Fibroblast of skin of back (primary cell): ENCODE measurements at places on chromosomes 7 and 10.

- no peak for DNase-seq
Observed at GRCh38 chr7:72781161-72781560, 46.8 kb downstream of the TYW1B start.

- no peak for DNase-seq
Observed at GRCh38 chr10:30675791-30676718, 46.5 kb upstream of the LYZL2 start.

DNA sequence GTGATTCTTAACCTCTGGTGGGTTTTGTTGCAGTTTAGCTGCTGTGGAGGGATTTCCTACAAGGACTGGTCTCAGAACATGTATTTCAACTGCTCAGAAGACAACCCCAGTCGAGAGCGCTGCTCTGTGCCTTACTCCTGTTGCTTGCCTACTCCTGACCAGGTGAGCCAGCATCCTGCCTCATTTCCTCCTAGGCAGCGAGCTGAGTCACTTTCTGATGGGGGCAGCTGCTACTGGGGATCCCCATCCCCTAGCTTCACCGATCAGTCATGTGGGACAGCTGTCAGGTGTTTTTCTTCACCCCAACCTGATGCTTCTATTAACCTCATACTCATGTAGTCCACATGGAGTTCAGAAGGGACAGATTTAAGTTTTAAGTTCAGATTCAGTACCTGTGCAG lies 21.7 kb upstream of the SMO start:
- DNase-seq = no peak

GRCh38 chr7:157575777-157576176 lies 239.0 kb downstream of the DNAJB6 start:
- no peak for DNase-seq

DNA sequence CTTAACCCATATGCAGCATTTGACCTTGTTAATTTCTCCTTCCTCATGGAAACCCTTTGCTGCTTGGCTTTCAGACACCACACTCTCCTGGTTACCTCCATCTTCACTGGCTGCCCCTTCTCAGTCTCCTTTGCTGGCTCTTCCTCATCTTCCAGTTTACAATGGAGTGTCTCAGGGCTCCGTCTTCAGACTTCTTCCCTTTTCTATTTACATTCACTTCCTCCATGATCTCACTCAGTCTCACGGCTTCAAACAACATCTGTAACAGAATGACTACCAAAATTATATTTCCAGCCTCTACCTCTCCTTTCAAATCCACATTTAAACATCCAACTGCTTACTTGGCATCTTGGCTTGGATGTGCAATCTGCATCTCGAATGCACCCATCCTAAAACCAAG lies 140.4 kb downstream of the DKK1 start:
- DNase-seq = no peak

DNA sequence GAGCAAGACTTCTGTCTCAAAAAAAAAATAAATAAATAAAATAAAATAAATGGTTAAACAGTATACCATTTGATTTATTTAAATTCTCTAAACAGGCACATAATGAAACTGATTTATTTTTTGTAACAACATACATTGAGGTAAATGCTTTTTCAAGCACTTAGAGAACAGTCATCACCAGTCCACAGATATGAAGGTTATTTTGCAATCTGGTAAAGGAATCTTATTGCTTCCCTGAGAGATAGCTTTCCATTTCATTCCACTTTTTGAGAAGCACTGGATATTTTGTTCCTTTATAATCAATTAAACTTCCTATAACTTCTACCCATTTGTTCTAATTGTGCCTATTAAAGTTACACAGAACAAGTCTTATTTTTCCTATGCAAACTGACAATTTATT lies 5.2 kb downstream of the CEP55 start:
- DNase-seq = no peak

GRCh38 chr7:90661290-90662151 lies 65.4 kb downstream of the CDK14 start:
- peak; percentile 29 for DNase-seq

- peak; percentile 20 for DNase-seq
Observed at GRCh38 chr7:65946904-65947303, 35.1 kb downstream of the GUSB start.

- DNase-seq = no peak
Observed at GRCh38 chr7:2326951-2327350, 12.7 kb upstream of the SNX8 start.

- DNase-seq = no peak
Observed at GRCh38 chr7:86785641-86786040, 141.9 kb downstream of the GRM3 start.

- DNase-seq = no peak
Observed at GRCh38 chr10:36141856-36142560, 499.9 kb upstream of the FZD8 start.

GRCh38 chr7:4051696-4052095 lies 630.4 kb upstream of the FOXK1 start:
- no peak for DNase-seq

DNA sequence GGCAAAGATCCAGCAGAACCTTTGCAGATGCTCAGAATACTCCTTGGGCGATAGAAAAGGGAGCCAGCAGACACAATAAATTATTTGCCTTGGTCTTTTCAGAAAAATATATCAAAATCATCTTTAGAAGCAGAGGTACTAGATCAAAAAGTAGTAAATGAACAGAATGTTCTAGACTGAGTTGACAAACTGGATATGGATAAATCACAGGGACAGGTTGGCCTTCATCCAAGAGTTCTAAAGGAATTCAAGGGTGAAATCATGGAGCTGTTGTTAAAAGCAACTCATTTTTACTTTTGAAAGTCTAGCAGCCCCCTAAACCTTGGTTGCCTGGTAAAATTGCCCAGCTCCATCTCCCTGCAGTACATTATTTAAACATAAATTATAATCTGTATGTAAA lies 99.1 kb downstream of the PLCE1 start:
- peak; percentile 48 for DNase-seq

DNA sequence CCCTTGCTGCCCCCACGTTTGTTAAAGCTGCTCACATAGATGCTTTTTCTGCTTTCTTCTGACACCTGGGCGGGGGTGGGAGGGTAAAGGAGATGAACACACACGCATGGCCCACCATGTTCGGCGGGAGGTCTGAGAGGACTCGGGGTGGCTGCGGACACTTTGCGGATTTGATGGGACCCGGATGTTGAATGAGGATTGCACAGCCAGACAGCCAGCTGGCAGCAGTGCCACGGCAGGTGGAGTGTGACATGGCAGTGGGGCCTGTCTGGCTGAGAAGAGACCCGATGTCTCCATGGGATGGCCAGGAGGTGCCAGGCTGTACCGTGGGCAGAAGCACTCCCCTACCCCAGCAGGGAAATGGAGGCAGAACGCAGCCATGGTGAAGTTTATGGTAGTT lies 31.2 kb downstream of the PPP2R2D start:
- DNase-seq = no peak

DNA sequence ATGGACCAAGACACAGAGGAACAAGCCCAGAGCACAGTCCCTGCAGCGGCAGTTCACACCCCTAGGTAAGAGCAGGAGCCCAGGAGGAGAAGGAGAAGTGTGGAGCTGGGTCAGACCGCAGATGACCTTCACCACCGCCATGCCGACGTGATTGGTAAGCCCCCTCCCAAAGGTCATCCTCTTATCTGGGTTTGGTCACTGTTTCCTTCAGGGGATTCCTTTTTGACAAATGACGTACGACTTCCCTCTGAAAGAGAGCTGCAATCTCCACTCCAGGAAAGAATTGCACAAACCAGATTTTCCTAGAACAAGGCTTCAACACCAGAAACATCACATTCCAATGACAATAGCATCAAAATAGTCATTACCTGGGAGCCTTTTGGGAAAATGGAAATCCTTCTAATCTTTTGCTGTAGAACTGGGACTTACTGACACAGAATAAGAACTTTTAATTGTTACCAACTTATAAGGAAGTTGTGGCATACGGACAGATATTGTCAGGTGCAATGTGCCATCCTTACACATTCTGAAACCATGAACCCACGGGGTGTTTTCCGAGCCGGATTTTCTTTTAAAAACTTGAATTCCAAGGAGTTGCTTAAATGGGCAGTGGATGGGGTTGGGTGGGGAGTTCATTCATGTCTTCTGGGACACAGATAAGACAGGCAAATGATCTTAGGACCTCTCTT lies 20.8 kb upstream of the ADAM12 start:
- no peak for DNase-seq

DNA sequence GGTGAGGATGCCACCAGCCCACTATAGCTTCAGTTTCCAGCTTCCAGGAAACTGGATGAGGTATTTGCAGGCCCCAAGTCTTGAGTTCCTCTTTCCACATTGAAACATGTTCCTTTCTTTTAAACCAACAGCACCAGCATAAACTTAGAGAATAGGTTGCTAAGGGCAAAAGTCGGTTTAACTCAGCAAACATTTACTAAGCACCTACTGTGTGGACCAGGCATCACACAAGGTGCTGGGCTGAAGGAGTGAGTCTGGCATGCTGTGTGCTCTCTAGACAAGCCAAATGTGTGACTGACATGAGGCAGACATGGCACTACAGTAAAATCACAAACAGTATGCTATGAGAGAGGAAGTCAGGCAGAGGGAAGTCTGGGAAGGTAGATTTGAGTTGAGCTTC lies 11.0 kb upstream of the RASSF4 start:
- DNase-seq = no peak

GRCh38 chr10:36048780-36049179 lies 406.7 kb upstream of the FZD8 start:
- no peak for DNase-seq

DNA sequence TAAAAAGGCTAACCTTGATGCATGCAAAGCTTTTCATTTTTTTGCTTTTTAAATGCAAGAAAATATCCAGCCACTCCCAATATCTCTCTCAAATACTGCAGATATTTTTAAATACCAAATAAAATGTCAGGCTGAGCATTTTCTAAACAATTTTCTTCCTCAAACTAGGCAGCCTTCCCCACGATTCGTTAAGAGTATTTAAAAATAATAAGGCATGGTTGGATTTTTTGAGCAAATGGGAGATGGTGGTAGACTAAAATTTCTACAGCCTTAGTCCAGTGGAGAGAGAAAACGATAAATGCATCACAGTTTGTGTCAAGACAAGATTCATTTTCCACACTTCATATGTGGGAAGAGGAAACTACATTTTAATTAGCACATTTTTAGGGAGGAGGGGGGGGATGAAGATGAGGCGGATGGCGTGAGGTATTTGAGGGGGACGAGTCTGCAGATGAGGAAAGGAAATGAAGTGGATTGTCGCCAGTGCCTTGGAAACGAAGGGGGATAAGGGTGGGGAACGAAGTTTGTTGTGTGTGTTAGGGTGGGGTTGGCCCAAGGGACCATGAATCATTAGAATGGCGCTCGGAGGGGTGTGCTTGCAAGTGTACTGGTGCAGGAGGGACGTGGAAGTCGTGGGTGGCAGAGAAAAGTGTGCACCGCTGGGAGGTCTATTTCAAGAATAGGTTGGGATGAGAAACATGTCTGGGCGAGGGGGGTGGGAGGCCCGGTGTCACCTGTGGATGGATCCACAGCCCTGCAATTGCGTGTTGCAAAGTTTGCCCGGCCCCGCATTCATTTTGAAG lies 1.2 kb upstream of the ADD3 start:
- peak; percentile 95 for DNase-seq

DNA sequence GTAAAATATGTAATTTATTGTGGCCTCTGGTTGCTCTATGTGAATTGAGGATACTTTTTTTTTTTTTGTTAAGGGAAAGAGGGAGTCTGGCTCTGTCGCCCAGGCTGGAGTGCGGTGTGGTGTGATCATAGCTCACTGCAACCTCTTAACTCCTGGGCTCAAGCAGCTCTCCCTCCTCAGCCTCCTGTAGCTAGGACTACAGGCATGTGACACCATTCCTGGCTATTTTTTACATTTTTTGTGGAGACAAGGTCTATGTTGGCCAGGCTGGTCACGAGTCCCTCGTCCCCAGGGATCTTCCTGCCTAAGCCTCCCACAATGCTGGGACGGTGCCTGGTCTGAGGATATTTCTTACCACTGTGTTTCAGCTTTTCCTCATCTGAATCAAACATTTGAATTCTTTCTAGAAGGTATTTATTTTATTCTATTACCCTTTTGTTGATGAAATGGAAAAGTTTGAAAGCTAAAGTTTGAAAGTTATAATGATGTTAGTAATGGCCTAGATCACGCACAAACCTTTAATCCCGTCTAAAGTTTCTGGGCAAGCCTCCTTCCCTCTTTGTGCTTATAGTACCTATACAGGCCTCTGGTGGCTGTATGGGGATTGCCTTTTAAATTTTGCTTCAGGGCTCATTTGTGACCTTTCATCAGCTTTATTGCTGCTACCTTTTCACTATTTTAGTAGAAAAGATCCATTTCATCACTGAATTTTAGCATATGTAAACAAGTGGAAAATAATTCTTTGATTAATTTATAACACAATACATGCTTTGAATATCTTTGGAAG lies 2.0 kb downstream of the IFRD1 start:
- peak; percentile 81 for DNase-seq

GRCh38 chr7:111492234-111492633 lies 70.1 kb downstream of the IMMP2L start:
- DNase-seq = no peak

DNA sequence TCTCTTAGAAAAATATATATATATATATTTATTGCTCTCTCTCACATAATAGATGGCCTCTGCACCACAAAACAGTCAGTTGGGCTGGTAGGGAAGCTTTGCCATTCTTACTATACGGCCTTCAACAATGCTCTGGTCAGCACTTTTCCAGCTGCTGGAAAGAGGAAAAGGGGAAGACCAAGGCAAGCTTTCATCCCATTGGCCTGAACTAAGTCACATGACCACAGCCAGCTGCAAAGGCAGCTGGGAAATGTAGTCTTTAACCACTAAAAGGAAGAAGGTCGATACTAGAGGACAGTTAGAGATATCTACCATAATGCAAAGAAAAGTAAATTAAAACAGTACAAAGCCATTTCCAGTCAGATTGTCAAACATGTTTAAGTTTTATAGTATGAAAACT lies 58.4 kb upstream of the MACROH2A2 start:
- DNase-seq = peak; percentile 64

- DNase-seq = no peak
Observed at GRCh38 chr10:108872854-108873253, 1050.5 kb downstream of the XPNPEP1 start.

DNA sequence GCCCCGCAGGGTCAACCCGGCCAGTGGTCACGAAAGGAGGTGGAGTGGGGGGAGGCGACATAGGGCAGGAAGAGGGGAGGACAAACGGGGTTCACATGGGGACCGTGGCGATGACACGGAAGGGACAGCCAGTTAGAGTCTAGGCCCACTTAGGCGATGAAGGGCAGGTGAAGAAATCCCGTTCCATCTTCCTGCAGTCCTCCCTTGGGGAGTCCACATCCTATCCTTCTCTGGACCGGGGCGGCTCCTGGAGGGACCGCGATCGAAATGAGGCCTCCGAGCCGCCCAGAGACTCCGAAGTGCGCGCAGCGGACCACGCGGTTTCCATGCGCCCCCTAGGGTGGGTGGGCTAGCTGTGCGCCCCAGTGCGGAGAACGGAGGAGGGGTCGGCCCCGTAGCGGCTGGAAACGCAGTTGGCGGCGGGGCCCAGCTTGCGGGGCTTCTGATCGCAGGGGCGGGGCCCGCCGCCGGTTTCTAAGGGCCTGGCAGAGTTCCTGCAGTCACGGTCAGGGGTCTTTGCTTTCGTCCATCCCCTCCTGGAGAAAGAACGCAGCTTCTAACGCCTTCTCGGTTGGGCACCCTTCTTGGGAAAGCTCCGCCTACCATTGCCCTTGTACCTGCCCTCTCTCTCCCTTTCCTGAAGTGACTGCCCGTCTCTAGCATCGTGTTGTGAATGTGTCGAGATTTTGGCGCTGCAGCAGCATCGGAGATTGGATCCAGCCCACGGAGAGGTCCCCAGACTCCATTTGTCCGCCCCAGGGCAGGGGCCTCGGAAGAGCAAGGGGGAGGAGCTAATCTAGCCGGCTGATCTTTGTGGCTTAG lies 17.9 kb upstream of the TMEM225B start:
- DNase-seq = peak; percentile 49

- no peak for DNase-seq
Observed at GRCh38 chr7:153381275-153382040, 621.9 kb downstream of the ACTR3B start.
